Type B pancreatic cell (in vitro differentiated cells): ENCODE measurements at places on chromosomes 5 and 9.

DNA sequence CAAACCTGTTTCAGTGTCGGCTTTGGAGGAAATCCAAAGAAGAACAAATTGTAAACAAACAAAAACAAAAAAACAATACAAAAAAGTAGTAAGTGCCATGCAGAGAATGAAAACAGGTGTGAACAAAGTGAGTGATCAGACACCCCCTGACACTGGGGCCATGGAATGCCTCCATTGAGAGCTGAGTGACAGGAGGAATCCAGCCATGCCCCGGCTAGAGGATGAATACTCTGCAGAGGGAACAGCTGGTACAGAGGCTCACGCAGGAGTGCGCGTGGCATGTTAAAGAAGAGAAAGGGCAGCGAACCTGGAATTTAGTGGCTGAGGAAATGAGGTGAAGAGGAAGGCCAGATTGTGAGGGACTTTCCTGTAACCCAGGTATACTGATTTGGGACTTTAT is 15.5 kb upstream of the CCNJL start:
- no peak for DNase-seq
- H3K4me3 ChIP-seq = no peak overlapping the region
- H3K27ac ChIP-seq = no peak overlapping the region
- no peaks in the 10 kb centered on the region for H3K4me1 ChIP-seq
- no peaks in the 10 kb centered on the region for H3K27me3 ChIP-seq

DNA sequence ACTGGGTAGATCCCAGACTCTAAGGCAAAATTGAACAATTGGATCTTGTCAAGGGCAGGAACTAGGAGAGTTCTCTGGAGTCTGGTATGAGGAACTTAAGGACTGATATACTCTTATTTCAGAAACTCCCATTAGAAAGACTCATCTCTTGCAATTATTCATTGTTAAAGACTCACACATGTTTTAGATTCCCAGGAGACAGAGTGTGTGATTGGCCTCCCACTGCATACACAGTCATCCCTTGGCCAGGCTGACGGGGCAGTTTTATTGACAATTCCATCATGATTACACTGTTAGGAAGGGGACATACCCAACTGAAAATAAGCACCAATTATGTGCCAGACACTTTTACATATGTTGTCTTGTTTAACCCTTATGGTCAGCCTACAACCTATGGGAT is 347.2 kb downstream of the DMAC1 start:
- H3K4me1 ChIP-seq = peaks cover 11% of the 10 kb centered on the region
- no peaks in the 10 kb centered on the region for H3K36me3 ChIP-seq
- no peaks in the 10 kb centered on the region for H3K27me3 ChIP-seq
- no peak overlapping the region for H3K4me3 ChIP-seq
- DNase-seq = no peak
- no peak overlapping the region for H3K27ac ChIP-seq

- H3K27me3 ChIP-seq = no peaks in the 10 kb centered on the region
- H3K27ac ChIP-seq = no peak overlapping the region
- H3K36me3 ChIP-seq = peaks cover 4% of the 10 kb centered on the region
- no peak for DNase-seq
- no peak overlapping the region for H3K4me3 ChIP-seq
Measured at GRCh38 chr9:17462869-17463464, 115.9 kb upstream of the SH3GL2 start.

GRCh38 chr9:107274953-107275422 is 8.1 kb upstream of the RAD23B start:
- no peak for DNase-seq
- peak overlapping the region; percentile 45 for H3K4me3 ChIP-seq
- H3K36me3 ChIP-seq = no peaks in the 10 kb centered on the region

- H3K27ac ChIP-seq = no peak overlapping the region
- peaks cover 14% of the 10 kb centered on the region for H3K4me1 ChIP-seq
- no peak overlapping the region for H3K4me3 ChIP-seq
- DNase-seq = no peak
- no peaks in the 10 kb centered on the region for H3K36me3 ChIP-seq
Measured at GRCh38 chr5:1785062-1785461, 14.6 kb downstream of the MRPL36 start.

GRCh38 chr5:51203598-51203997 is 179.7 kb upstream of the ISL1 start:
- no peaks in the 10 kb centered on the region for H3K36me3 ChIP-seq
- H3K4me1 ChIP-seq = no peaks in the 10 kb centered on the region
- DNase-seq = no peak
- H3K27me3 ChIP-seq = peaks cover 15% of the 10 kb centered on the region
- H3K4me3 ChIP-seq = no peak overlapping the region

DNA sequence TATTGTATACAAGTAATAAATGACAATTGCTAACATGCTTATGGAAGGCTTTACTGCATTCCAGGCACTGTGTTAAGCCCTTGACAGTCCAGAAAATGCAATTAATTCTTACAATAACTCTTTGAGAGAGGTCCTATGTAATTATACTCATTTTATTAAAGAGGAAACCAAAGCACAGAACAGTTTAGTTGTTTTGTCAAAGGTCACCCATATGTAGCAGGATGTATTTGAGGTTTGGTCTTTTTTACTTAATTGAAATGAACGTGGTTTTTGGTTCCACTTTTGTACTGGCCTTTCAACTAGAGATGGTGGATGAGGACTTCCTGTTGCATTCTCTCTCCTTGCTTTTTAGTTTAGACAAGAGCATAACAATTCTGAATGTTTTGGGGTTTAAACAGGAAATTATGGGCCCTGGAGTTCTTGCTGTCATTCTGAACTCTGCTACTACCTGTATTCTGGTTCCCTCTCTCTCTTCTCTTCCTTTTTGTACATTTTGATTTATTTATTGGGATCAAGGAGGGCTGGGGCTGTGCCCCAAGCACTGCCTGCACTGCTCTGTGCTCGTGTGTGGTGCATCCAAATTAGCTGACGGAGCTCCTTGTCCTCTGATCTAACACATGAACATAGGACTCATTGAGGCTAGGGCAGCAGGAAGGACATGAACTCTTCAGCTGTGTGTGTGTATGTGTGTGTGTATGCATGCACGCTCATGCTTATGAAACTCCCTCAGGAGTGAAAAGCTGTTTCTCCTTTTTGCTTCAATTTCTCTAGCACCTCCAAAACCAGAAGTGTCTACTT is 47.4 kb downstream of the SLC28A3 start:
- H3K4me3 ChIP-seq = no peak overlapping the region
- H3K27me3 ChIP-seq = no peaks in the 10 kb centered on the region
- no peaks in the 10 kb centered on the region for H3K4me1 ChIP-seq
- no peak for DNase-seq
- no peak overlapping the region for H3K27ac ChIP-seq

- H3K27me3 ChIP-seq = no peaks in the 10 kb centered on the region
- H3K36me3 ChIP-seq = no peaks in the 10 kb centered on the region
- no peak overlapping the region for H3K27ac ChIP-seq
- DNase-seq = no peak
- peaks cover 9% of the 10 kb centered on the region for H3K4me1 ChIP-seq
Measured at GRCh38 chr9:76521244-76521681, 62.3 kb downstream of the GCNT1 start.

- H3K27ac ChIP-seq = no peak overlapping the region
- no peak overlapping the region for H3K4me3 ChIP-seq
Measured at GRCh38 chr5:135741040-135741439, 93.4 kb upstream of the SLC25A48 start.

DNA sequence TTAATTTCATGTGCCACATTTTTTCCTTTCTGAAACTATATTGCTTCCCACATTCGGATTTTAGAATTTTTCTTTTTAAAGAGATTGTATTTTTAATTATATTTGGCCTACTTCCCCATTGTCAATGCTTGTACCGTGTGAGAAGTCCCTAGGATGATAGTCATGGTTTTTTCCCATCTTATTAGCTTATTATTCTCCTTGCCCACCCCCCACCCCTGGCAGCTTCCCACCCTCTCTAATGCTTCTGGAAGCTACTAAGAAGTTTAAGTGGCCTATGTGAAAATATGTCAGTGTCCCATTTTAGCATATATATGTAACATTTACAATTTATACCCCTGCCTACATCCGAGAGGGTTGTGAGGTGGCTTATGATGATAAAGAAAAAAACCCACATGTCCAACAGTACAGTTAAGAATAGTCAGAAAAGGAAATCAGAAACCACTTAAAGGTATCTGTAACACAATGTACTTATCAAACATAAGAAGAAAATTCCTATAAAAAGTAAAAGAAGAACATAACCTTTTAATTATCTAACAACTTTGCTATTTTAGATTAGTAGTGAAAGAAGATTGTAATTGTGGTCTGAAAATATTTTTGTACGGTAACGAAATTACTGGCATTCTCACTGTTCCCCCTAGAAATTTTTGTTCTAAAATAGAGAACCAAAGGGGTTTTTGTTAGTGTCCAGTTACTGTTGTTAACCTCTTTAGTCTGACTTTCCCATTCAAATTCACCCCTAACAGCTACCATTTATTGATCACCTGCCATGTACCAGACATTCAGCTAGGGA is 62.1 kb downstream of the SLC44A1 start:
- H3K27me3 ChIP-seq = no peaks in the 10 kb centered on the region
- H3K36me3 ChIP-seq = peaks cover 10% of the 10 kb centered on the region
- H3K27ac ChIP-seq = no peak overlapping the region
